Stimulated activated naive CD4-positive, alpha-beta T cell (primary cell): ENCODE measurements at places on chromosomes 12 and 14.

DNA sequence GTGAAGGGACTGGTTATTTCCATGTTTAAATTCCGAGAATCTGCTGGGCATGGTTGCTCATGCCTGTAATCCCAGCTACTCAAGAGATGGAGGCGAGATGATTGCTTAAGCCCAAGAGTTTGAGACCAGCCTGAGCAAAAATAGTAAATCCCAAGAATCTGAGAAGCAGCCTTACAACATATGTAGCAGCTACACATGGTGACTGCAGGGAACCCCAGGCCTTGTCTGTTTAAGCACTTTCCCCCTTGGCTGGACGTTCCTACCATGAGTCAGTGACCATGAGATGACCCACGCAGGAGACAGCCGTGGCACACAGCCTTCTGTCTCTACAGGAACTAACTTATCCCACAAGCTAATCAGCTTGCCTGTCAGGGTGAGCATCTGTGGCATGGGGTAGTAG is 5.5 kb upstream of the SLC24A4 start:
- no peak for DNase-seq

DNA sequence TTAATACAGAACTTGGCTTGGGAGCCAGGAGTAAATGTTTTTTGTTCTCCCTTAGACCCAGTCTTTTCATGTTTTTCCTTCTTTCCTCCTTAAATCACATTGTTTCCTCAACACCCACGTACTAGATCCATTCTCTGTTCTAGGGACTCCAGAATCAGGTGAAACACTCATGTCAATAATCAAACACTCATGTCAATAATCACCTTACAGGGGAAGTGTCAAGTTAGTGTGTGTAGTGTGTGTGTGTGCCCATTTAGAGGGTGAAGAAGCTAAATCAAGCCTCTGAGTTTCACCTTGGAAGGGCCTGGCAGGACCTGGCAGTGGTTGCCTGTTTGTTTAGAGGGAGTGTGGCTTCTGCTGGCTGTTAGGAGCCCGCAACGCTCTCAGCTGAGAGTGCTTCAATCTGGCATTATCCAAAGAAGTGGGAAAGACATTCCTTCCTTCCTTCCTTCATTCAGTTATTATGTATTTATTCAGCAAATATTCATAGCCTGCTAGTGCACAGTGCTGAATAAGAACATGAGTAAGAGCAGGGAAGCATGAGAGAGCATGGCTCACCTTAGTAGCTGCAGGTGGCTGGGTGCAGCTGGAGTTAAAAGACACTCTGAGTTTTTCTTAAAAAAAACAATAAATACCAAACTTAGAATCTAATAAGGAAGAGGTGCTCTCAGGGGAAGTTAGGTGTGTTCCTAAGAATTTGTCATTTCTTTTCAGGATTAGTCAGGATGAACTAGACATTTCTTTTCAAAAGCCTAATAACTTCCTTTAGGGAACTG is 17.6 kb upstream of the EID3 start:
- no peak for DNase-seq

GRCh38 chr14:21072781-21073339 is 2.8 kb downstream of the ARHGEF40 start:
- DNase-seq: no peak

- DNase-seq: no peak
Observed at GRCh38 chr12:108888031-108888430, 8.1 kb downstream of the DAO start.
